ENCODE measurements at places on chromosomes 13 and 19.

GRCh38 chr19:3985643-3986259 lies 488 bp upstream of the EEF2 start:
- DNase-seq: no peak

DNA sequence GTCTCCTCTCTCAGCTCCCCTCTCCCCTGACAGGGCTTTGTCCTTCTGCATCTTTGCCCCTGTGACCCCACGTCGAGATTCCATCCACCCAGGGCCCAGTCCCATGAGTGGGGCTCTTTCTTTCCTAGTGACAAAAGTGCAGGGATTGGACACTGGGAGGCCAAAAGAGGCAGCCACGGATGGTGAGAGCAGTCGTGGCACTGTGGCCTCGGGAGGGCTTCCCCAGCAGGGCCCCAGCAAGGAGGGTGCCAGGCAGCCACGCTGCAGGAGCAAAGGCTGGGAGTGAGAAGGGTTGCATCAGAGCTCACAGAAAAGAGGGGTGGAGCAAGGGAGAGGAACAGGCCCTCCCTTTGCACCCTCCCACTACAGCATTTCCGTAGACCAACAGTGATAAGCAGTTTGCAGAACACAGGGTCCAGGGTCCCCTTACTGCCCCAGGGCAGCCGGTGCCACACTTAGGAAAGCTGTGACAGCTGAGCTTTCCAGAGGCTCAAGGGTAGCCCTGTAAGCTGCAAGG lies 4.9 kb downstream of the ZSCAN1 start:
- DNase-seq: no peak

- DNase-seq: no peak
Measured at GRCh38 chr19:38796154-38796553, 7.2 kb downstream of the LGALS7B start.

DNA sequence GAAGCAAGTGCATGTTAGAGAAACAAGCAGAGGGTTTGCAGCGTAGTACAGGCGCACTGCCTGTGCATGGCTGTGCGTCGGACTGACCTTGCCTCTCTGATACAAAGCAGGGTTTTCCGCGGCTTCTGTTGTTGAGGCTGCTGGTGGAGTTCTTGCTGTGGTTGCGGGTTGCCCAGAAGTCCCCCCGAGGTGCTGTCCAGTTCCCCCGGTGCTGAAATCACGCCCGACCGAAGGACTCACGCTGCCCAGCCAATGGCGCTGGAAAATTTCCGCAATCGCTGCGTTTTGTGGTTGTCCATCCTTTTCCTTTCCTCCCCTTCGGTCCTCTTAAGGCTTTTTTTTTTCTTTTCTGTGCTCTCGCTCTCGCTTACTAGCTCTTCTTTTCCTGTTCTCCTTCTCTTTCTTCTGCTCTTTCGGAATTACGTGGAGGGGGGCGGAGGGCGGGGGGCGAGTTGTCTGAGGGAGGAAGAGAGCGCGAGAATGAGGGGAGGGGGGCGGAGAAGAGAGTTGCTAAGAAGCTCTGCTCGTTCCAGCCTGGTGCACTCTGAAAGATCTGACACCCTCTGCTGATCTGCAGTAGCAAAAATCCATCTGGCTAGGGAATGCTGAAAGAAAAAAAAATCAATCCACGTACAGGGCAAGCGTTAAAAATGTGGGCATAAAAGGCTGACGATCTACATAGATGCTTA lies at the start of gene SLITRK1:
Gene SLITRK1, minus strand, starts transcription at position 558 of the 689 bp plus-strand sequence. CDS start 967 bp downstream, outside the sequence.
- peak; percentile 66 for DNase-seq

- peak; percentile 89 for DNase-seq
Measured at GRCh38 chr13:49110122-49110912, 109.8 kb upstream of the MLNR start.

DNA sequence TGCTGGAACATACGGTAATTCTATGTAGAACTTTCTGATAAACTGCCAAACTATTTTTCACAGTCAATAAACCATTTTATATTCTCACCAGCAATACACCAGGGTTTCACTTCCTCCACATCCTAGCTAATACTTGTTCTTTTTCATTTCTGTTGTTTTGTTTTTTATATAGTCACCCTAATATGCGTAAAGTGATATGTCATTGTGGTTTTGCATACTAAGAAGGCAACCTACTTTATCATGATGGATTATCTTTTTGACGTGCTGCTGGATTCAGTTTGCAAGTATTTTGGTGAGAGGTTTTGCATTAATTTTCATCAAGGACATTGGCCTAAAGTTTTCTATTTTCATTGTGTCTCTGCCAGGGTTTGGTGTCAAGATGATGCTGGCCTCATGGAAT lies 1384.1 kb downstream of the UQCRFS1 start:
- no peak for DNase-seq

DNA sequence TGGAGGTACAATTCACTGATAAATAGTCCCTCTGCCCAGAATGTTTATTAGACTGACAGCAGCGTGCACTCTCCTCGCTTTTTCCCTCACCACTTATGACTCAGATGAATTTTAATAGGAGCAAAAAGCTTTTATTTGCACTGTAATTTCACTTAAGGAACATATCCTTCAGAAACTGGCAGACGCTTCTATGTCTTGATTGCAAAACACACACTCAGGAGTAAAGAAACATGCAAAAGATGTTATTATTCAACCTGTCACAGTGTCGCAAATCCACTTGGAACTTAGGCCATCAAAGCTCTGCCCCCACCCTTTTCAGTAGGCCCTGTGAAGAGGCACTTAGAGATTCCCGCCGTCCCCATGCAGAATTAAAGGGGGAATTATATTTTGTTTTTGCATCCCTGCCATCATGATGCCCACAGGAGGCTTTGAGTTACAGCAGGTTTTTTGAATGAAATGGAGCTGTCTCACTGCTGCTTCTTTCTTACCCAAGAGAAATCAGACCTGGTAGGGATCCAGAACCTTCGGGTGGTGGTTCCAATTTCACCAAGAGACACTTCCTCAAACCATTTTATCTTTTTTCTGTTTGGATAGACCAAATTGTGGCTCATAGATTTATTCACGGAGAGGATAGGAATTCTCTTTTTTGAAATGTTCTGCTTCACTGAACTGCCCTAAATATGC lies 74.5 kb downstream of the GGACT start:
- DNase-seq: no peak

DNA sequence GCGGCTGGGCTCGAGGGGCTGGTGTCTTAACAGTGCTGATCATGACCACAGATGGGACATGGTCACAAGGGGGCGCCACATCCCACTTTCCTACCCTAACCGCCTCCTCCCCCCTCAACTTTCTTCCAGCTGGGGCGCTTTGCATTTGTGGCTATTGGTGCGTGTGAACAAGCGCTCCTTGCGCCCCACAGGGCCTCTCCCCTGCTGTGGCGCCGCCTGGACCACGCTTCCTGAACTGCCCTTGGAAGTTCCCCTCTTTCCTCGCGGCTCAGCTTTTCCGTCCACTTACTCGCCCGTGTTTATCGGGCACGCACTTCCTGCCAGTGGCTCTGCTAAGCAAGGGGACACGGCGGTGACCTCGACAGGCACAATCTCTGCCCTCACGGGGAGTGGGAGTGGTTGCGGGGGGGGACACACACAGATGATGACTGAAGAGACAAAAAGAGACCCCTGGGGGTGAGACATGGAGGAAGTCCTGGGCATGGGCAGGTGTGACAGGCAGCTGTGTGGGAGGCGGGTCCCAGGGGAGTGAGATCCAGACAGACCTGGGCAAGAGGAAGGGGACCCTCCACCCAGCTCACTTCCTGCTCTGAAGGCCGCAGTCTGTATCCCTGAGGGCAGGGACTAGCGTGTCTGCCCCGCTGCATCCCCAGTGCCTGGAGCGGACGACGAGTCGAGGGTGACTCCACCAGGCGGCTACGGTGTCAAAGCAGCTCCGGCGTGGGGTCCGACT lies 40.3 kb downstream of the ZNF787 start:
- DNase-seq: peak; percentile 90

DNA sequence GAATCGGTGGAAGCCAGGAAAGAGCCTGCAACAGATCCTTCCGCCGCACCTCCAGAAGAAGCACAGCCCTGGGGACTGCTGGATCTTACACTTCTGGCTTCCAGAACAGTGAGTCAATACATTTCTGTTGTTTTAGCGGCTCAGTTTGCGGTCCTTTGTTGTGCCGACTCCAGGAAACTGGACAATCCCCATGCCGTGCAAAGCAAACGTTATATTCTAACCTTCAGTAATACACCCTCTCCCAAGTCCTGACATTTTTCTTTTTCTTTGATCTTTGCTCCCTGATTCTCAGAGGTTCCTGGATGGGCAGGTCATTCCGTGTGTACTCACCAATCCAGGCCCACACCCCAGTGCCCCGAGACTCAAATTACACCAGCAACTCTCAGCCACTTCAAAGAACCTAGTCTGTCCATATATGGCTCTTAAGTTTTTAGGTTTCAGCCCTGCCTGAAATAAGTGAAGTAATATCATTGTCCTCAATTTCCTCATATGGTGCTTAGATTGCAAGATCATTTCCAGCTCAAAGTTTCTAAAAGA lies 387.1 kb upstream of the SGCG start:
- DNase-seq: no peak

DNA sequence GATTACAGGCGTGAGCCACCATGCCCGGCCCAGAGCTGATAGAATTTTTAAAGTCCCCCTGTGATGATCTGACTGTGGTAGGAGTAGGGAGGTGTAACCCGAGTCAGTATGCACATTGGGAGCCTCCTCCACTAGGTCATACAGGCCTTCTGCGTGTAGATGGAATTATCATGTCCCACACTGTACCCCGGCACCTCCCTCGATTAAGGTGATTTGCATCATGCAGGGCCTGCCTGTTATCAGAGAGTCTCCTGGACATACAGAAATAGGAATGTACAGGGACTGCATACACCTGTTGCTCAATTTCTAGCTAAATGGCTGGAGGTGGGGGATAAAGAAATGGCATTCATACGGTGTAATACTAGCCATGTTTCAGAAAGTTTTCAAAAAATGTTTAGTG lies 922 bp upstream of the ERVK3-1 start:
- DNase-seq: no peak

- no peak for DNase-seq
Measured at GRCh38 chr13:113668491-113668971, 1.5 kb downstream of the GRK1 start.

GRCh38 chr19:57689750-57690149 lies 8.0 kb downstream of the ZNF551 start:
- DNase-seq: no peak

- DNase-seq: no peak
Measured at GRCh38 chr19:3768015-3768747, 3.8 kb downstream of the RAX2 start.

DNA sequence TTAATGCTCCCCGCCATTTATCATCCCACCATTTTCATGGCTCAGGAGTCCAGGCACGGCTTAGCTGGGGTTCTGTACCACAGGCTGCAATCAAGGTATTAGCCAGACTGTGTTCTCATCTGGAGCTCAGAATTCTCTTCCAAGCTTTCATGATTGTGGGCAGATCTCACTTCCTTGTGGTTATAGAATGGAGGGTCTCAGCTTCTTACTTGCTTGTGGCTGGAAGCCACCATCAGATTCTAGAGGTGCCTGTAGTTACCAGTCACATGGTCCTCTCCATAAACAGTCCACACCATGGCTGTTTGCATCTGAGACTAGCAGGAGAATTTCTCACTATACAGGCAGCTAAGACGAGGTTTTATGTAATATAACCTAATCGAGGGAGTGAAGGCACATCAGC lies 45.1 kb upstream of the SLC46A3 start:
- DNase-seq: no peak

DNA sequence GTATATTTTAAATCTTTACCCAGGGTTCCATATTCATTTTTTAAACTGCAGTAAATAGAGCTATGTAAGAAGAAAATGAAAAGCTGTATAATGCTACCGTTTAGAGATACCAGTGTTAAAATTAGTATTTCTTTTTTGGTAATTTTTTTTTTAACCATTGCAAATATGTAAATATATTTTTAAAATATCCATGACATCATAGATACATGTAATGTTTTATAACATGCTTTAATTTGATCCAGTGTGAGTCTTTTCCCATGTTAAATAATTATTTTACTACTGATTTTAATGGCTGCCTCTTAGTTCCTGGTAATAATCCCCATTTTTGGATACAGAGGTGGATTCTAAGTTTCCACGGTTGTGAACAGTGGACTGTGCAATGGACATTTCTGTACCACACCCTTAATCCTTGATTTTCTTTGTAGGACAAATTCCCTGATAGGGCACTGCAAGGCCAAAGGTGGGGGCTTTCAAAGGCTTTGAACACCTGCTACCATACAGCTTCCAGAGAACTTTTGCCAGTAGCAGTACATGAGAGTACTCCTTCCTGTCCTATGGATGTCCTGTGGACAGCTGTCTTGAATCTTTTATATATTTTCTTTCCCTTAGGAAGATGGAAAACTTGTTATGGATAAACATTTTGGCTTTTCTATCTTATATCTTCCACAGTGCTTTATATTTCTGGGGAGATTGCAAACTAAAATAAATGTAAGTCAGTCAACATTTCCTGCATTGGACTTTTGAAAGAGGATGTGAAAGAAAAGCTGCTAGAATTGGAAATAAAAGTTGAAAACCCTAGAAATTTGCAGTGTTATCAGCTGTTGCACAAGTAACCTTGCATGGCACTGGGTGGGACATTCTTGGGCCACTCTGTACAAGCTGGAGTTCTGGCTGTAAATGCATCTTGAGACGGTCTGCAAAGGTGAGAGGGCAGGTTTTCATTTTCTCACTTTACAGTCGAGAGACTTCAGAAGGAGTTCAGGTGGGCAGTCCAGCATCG lies 46.8 kb downstream of the ARHGEF7 start:
- DNase-seq: no peak

DNA sequence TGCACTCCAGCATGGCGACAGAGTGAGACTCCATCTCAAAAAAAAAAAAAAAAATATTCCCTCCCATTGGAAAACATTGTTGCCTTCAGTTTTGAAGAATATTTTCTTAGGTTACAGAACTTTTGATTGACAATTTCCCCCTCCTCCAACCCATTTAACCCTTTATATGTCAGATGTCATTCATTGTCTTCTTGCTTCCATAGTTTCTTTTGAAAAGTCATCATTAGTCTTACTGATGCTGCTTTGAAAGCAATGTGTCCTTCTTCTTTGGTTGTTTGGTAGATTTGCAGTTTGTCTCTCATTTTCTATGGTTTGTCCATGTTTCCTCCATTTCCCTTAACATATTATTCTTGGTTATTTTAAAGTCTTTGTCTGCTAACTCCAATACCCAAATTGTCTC lies 25.4 kb downstream of the ZNF558 start:
- no peak for DNase-seq

GRCh38 chr19:49231389-49231788 lies 73.8 kb downstream of the TRPM4 start:
- DNase-seq: no peak

- no peak for DNase-seq
Measured at GRCh38 chr13:70237131-70237530, 128.9 kb upstream of the KLHL1 start.

DNA sequence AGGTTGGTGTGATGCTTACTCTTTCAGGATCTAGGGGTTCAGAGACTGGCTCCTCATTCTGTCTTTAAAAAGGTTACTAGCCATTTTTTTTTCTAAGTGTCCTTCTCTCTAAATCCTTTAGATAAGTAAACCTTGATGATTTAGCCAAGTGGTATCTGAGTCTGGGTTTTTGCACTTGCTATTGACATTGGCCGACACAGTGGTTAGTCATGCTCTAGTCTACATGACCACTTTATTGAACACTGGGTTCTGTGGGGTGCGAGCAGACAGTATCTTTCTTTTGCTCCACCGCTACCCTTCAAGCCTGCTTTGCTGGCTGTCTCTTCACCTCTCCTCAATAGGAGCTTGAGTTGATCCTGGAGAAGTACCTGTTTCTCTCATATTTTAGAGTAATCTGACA lies 6.2 kb upstream of the NUP58 start:
- no peak for DNase-seq

All from testis (tissue), 5 donors.